ENCODE measurements at places on chromosomes 5 and 9.

DNA sequence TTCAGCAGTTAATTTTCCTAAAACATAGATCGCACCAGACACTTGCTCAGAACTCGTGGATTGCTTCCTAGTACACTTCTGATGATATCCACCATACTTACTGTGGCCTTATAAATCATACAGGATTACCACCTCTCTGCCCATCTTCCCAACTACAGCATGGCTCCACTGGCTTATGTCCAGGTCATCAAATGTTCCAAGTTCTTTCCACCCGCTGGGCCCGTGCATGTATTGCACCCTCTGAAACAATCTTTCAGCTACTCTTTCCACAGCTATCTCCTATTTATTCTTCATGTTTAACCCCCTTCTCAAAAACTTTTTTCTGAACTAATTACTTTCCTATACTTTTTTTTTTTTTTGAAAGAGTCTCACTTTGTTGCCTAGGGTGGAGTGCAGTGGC, 18.5 kb downstream of the FBXW2 start:
- no peak for DNase-seq

DNA sequence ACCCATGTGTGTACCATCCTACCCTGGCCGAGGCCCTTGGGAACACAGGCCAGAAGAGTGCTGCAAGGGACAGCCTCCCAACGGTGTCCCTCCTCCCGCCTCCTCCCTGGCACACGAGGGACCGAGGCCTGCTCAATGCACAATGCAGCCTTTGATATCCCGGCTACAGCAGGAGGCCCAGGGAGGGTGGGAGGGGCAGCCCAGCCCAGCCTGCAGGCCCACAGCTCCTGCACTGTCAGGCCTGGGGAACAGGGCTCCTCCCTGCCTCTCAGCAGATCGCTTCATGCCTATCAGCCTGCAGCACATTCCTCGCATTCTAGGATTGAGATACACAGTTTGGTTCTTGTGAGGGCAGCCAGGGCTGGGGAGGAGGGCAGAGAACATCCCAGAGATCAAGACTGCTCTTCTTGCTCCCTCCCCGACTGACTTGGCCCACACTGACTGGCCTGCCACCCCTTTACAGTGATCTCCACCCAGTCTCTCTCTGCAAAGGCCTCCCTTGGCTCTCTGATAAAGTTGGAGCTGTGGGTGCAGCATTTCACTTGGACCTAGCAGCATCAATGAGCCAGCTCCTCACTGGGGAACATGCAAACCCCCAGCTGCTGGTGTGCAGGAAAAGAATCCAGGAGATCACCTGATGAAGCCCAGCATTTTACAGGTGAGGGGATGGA, at the start of gene SH3TC2:
TSS of gene SH3TC2 (minus strand) at position 46 of the 671 bp plus-strand sequence. CDS start at position 6, 40 bp downstream.
- DNase-seq, result no peak

DNA sequence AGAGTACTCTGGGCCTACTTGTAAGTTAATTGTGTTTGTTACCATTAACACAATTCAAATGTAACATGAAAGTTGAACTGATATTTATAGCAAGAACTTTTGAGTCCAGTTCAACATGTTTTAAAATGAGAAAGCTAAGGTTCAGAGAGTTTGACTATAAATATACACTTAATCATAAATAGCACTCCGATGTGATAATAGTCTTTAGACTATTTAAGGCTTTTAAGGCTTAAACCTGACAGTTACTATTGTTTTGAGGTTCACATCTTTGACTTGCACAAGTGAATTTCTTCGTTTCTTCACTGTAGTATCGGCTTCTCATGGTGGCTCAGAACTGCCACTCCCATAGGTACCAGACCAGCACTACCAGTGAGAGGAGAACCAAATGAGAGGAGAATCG, 42.4 kb downstream of the ZNF608 start:
- DNase-seq, result no peak

- no peak for DNase-seq
Measured at GRCh38 chr5:158502686-158503085, 597.0 kb downstream of the EBF1 start.

DNA sequence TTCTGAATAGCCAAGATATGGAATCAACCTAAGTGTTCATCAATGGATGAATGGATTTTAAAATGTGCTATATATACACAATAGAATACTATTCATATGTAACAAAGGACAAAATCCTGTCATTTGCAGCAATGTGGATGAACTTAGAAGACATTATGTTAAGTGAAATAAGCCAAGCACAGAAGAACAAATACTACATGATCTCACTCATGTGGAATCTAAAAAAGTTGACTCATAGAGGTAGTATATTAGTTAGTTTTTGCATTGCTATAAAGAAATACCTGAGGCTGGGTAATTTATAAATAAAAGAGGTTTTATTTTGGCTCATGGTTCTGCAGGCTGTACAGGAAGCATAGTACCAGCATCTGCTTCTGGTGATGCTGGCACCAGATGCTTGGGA, 8.1 kb downstream of the CATSPER3 start:
- no peak for DNase-seq

GRCh38 chr9:134991808-134992754, 74.4 kb upstream of the FCN1 start:
- DNase-seq, result no peak

GRCh38 chr9:94811074-94811473, 84.6 kb downstream of the AOPEP start:
- no peak for DNase-seq

DNA sequence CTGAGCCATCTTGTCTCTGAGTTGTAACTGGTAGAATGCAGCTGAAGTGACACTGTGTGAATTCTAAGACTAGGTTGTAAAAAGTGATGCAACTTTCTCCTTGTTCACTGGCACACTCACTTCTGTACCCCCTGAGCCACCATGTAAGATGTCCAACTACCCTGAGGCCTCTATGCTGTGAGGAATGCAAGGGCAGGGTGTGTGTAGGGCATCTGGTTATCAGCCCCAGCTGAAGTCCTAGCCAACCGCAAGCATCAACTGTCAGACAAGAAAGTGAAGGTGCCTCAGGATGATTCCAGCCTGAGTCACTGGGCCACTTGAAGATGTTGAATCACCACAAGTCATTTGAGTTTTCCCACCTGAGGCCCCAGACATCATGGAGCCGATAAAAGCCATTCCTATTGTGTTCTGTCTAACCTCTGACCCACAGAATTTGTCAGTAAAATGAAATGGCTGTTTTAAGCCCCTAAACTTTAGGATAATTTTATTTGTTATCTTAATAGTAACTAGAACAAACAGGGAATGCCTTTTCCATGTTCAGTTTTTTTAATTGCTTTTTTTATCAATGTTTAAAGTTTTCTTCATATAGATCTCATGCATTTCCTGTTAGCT, 18.7 kb upstream of the RHOBTB3 start:
- DNase-seq, result peak; percentile 32

DNA sequence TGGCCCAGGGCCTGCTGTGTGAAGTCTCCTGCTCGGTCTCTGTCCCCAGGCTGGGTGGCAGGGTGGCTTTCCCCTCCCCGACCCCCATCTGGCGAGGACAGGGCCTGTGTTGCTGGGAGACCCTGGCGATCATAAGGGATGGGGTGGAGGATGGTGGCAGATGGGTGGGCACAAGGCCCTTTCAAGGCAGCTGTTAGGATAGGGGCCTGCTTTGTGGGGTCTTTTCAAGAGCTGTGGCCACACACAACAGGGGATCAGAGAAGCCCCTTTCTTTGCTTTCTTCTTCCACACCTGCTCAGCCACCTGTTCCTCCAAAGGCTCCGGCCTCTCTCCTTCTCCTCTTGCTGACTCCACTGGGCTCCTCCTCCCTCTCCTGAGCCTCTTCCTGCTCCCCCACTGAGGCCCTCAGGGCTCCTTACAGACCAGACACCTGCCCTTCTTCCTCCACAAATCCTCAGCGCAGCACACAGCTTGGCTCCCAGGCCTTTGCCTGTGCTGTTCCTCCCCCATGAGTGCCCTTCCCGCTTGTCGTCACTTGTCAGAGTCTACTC, 15.0 kb upstream of the NEURL1B start:
- no peak for DNase-seq

- peak; percentile 32 for DNase-seq
Measured at GRCh38 chr9:98168941-98169488, 23.4 kb downstream of the CORO2A start.

- DNase-seq, result no peak
Measured at GRCh38 chr5:141646026-141646425, 5.2 kb downstream of the FCHSD1 start.

All from stimulated activated CD4-positive, alpha-beta T cell treated with anti-CD3 and anti-CD28 coated beads, Interleukin-4, amount 100 ng/mL, for 1 hour (primary cell).